IPS DF 19.7 (cell line): ENCODE measurements at places on chromosomes 4 and X.

DNA sequence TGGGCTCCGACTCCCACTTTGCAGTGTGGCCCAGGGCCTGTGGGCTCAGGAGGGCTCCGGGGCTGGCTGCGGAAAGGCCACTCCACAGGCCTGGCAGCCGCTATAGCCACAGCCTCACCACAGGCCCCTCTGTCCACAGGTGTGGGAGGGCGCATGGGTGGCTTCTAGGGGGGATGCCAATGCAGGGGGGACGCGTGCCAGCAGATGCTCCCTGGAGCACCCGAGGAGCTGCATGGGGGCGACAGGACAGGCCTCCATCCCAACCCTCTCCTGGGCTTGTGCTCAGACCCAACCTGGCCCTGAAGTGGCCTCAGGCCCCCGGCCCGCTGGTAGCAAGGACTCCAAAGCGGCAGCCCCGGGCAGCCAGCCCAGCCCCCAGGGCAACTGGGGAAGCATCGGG, 8.0 kb downstream of the BGN start:
- DNase-seq = no peak

DNA sequence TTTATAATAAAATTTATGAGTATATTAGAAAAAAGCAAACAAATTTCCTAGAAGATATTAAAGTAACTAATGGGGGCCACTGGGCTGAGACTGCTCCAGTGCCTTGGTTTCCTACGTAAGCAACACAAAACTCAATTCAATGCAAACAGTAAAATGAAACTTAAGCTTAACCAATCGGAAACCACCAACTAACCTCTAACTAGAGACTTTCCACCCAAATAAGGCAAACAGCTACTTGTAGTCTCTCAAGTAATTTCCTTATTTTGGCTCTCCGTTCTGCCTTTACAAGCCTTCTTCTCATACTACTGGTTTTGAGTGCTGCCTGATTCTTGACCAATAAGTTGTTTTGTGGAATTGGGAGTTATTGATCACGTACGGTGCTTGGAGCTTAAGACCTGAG, 167.3 kb upstream of the VEGFC start:
- DNase-seq = no peak

DNA sequence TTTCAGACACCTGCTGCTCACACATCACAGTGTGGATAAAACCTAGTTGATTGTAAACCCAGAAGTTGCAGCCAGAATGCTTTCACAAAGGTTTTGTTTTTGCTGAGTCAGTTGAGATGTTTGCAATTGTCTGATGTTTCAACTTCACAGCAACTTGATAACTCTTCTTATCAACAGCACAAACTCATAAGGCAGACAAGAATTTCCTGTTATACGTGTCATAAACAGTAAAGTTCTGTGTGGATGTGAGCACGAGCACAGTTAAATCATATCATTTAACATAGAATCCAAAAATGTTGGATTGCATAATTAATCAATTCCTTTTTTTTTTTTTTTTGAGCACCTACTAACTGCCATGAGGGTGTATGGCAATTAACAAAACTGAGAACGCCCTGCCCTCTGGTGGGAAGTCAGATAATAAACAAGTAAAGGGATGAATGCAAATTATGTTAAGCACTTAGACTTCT, 512.2 kb downstream of the PDHA2 start:
- DNase-seq = no peak

DNA sequence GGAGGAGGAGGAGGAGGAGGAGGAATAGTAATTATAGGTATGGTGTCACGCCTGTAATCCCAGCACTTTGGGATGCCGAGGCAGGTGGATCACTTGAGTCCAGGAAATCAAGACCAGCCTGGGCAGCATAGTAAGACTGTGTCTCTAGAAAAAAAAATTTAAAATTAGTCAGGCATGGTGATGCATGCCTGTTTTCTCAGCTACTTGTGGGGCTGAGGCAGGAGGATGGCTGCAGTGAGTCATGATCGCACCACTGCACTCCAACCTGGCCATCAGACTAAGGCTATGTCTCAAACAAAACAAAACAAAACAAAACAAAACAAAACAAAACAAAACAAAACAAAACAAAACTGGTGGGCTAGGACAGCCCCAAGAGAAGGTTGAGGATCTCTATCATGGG, 3.0 kb downstream of the STARD8 start:
- no peak for DNase-seq

- no peak for DNase-seq
These were observed 524.2 kb downstream of the FAT4 start for GRCh38 chr4:125838924-125839323.

DNA sequence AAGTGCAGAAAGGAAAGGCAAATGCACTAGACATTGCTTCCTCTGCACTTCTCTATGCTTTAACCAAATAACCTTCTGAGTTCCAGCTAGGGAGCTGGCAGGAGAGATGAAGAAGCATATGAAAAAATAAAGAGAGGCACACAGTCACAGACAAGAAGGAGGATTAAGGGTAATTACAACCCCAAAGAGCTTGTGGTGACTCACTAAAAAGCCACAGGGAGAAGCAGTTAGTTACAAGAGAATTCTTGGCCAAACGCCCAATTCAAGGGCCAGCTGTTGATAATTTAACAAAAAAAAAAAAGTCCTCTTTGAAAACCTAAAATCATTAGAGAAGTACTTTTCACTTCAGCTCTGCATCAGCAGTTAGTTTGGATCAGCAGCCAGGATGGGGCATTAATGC, 478.0 kb downstream of the KCNIP4 start:
- DNase-seq = no peak

- DNase-seq = no peak
These were observed 16.7 kb upstream of the RBM41 start for GRCh38 chrX:107135049-107135964.

DNA sequence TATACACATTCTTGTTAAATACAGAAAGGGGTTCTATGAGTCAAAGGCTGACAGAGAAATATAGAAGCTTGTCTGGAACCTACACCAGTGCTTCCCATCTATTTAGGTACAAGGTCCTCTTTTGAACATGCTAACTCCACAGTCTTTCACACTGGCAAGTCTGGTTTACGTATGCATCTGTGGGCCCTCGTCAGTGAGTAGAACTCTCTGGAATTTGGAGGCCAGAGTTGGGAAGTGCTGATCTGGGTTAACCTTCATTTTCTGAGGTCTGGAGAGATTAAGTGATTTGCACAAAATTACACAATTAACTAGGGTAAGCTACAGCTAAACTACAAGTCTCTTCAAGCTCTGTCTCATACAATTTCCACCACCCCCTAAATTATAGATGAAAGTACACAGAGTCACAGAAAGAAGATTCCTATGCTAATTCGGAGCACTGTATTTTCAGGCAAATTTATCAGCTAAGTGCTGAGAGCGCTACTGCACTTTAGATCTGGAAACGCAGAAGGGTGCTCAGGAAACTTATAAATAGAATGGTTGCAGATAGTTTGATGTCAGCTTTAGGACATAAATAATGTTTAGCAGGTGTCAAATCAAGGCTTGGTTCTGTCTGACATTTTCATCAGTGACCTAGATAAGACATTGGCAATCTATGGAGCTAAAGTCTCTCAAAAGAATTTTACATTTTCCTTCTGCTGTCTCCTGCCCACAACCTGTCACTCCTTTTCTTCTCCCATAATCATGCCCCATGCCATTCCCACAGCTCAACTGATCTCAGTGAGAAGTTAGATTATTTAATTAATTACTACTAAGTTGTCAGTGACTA, 43.0 kb upstream of the PDLIM5 start:
- no peak for DNase-seq

GRCh38 chr4:25330905-25331808, 18.6 kb downstream of the ZCCHC4 start:
- no peak for DNase-seq

DNA sequence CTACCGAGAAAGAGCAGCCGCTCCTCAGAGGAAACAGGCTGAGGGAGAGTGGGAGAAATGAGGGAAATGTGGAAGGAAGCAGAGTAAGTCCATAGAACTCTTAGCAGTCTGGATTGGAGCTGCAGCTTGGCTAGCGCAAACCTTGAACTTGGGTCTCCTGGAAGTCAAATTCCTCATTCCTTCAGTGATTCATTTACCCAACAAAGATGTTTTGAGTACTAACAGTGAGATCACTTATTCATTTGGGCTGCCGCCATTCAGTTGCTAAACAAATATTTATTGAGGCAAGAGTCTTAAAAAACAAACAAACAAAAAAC, 51.5 kb downstream of the SEL1L3 start:
- no peak for DNase-seq

GRCh38 chr4:24380957-24381665, 203.2 kb downstream of the DHX15 start:
- no peak for DNase-seq

- DNase-seq = no peak
These were observed 4.2 kb upstream of the NDST4 start for GRCh38 chr4:115117651-115118050.

DNA sequence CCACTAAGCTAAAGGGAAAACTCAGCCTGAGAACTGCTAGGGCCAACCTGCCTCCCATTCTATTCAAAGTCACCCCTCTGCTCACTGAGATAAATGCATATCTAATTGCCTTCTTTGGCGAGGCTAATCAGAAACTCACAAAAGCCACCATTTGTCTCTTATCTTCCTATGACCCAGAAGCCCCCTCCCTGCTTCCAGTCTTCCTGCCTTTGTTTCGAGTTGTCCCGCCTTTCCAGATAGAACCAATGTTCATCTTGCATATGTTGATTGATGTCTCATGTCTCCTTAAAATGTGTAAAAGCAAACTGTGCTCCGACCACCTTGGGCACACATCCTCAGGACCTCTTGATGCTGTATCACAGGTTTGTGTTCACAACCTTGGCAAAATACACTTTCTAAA, 459.8 kb downstream of the FSTL5 start:
- DNase-seq = no peak

DNA sequence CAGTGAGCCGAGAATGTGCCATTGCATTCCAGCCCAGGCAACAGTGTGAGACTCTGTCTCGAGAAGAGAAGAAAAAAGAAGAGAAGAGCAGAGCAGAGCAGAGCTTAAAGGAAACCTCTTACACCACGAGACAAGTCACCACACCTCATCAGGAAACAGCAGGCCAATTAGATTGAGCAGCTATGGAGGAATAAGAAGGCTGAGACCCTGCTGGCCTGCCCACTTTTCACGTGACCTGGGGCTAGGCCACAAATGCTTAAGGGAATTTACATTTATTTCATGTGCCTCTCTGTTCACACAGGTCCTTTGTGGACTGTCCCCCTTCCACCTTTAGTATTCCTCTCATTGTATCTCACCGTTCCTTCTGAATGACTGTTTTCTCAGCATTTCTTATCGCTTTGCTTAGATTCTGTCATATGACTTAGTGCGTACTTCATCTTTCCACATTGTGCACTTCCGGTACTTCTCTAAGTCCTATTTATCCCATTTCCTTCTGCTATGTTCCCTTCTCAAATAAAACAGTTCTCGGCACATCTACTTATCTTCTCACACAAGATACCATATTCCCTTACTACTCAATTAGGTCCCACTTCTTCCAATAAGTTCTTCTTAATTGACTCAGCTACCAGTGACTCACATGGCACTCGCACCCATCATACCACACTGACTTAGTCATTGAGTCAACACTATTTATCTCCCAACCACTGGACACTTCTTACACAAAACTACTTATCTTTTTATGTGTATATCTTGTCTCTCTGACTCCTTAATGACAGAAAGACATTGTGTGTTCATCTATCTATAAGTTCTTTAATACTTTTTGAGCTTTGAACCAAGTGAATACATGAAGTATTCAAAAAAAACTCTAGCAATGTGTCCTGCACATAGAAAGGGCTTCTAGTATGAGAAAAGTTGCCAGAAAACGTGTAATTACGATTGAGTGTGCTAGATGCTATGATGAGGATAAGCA, 11.0 kb downstream of the CUL4B start:
- no peak for DNase-seq

DNA sequence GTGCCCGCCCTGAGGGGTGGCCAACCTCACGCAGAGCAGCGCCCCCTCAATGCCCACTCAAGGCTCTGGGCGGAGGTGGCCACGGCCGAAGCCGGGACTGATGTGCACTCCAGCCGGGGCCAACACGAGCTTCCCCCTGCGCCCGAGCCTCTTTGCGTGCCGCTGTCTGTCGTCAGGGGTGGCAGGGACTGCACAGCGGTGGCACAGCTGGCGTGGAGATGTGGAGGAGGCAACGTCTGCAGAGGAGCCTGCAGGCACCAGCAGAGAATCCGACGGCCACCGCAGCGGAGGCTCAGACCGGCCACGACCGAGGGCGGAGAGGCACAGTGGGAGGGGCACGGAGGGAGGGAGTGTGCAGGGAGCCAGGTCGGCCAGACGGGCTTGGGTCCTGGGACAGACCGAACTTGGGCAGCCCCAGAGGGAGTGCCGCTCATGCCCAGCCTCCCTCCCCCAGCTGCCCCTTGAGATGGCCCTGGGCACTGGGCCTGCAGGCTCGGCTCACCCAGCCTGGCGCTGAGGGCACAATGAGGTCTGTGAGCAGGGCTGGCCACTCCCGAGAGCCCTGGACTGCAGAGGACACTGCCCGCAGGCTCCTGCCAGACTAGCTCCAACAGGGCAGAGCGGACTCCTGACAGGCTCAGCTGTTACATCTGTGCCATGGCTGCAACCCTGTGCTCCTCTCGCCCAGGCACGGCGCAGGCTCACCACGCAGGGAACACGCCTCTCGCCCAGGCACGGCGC, 46.5 kb upstream of the CPLX1 start:
- DNase-seq = no peak

- DNase-seq = no peak
These were observed 219.2 kb upstream of the RASGEF1B start for GRCh38 chr4:81690871-81691270.

DNA sequence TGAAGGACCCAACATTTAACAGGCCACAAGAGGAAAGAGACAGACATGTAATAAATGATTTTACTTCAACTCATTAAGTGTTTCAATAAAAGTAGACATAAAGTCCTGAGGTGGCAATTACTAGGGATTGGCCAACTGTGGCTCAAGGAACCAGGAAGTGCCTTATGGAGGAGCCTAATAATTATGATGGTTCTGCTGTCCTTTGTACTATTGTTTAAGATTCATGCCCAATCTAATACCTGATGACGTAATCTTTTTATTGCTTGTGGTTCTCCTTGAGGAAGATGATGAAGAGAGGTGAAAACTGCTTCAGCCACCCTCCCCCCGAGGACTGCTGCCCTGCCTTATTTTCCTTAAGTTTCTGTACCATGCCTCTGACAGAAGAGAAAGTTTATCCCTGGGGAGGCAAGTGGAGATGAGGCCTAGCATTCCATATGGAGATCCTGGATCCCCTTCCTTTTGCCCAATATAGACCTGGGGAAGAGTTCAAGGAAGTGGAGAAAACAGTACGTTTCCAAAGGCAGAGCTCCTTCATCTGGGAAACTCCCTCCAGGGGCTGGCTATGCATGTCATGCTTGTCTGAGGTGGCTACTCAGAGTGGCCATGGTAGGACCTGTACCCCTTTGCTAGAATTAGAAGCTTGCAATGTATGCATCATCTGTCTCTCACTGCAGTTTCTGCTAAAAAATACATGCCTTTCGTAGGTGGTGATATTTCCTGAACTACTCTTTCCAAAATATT, 56.8 kb upstream of the FAT1 start:
- no peak for DNase-seq

- DNase-seq = no peak
These were observed 35.8 kb upstream of the LEF1 start for GRCh38 chr4:108204518-108204917.

DNA sequence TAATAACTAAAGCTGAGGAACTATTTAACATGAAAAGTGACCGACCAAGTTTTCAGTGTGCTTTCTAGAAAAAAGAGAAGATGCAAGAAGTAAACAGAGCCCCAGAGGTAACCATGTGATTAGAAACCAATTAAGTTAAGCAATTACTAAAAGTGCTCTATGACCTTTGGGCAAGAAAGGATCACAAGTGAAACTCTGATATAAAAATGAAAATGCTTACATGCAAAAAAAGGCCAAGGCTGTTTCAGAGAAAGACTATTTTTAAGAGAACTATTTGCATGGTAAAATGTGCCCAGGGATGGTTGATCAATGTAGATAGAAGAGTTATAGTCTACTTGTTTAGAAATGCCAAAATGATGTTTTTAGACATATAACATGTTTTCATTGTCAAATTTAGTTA, 22.0 kb downstream of the KLHL15 start:
- DNase-seq = no peak
